Cortex of kidney (tissue), 1 donor: ENCODE measurements at places on chromosomes 3 and 15.

- DNase-seq: no peak
These were observed 3.0 kb downstream of the PLSCR4 start for GRCh38 chr3:146247911-146248310.

GRCh38 chr3:184338511-184338945 lies 1.1 kb downstream of the FAM131A start:
- no peak for DNase-seq

- DNase-seq: no peak
These were observed 533 bp upstream of the SMAD3 start for GRCh38 chr15:67064607-67065530.

- no peak for DNase-seq
These were observed 92.9 kb downstream of the RAB11A start for GRCh38 chr15:65962187-65962586.

DNA sequence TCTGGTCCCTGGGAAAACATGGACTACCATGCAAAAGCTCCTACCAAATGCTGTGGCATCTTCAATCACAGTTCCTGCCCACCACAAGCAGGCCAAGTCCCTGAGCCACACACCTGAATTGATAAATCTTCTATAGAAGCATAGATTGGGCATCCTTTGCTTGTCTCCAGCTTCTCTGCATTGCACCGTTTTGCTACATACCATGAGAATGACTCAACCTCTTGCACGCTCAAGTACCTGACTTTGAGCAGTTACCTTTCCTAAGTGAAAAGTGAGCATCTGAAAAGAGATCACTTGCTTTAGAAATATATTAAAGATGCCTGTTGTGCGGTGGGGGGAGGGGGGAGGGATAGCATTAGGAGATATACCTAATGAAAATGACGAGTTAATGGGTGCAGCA lies 31.3 kb downstream of the GATM start:
- no peak for DNase-seq

DNA sequence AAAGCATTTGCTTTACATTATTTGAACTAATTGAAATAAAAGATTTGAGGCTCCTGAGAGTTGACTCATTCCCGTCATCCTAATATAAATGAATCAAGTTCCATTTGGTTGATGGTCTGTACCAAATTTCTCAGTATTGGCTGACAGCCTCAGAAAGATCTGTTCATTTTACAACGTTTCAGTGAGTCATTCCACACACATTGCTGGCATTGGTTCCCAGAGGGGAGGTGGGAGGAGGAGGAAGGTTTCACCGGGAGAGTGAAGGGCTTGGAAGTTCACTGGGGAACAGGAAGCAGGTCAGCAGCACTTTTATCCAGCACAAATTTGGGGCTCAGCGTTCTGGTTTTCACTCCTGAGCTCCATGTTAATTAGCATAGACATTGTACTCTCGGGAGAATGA lies 176.7 kb upstream of the CADPS start:
- DNase-seq: no peak

DNA sequence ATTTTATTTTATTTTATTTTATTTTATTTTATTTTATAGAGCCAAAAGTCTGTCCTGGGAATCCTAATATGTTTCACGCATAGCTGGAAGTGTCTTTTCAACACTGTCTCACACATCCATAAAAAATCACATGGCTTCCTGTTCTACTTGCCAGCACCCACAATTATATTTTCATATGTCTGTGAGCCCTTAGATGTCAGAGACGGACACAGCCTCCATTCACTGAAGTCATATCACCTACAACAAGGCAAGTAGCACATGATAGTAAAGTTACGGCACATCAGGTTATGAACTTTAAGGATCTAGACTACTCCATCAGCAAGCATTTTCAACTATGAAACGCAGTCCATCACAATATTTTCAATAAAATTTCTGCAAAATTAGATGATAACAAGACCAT lies 168.4 kb downstream of the ZIC4 start:
- no peak for DNase-seq

GRCh38 chr3:48118322-48118721 lies 69.9 kb downstream of the CDC25A start:
- DNase-seq: no peak

GRCh38 chr3:183541235-183541655 lies 14.3 kb downstream of the KLHL6 start:
- no peak for DNase-seq
